Lower leg skin (tissue), 4 donors: ENCODE measurements at places on chromosomes 3 and 15.

- DNase-seq = no peak
These were observed 179.6 kb upstream of the THRB start for GRCh38 chr3:24674261-24674660.

GRCh38 chr3:133821767-133822638, 16.4 kb downstream of the SRPRB start:
- DNase-seq = no peak

- DNase-seq = no peak
These were observed 66.4 kb downstream of the BCHE start for GRCh38 chr3:165770781-165771180.

GRCh38 chr3:69231929-69232440, 109.6 kb upstream of the LMOD3 start:
- no peak for DNase-seq

DNA sequence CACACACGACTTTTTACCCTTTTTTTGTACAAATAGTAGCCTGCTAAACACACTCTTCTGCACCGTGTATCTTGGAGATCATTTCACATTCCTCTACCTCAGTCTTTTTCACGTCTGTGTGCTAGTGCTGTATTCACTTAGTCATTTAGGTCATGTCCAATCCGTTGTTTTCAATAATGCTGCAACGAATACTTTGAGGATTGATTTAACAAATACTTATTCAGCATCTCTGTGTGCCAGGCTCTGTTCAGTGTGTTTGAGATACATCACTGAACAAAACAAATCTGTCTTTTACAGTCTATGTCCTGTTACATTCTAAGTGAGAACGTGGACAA, 882 bp downstream of the JMJD7 start:
- DNase-seq = no peak

DNA sequence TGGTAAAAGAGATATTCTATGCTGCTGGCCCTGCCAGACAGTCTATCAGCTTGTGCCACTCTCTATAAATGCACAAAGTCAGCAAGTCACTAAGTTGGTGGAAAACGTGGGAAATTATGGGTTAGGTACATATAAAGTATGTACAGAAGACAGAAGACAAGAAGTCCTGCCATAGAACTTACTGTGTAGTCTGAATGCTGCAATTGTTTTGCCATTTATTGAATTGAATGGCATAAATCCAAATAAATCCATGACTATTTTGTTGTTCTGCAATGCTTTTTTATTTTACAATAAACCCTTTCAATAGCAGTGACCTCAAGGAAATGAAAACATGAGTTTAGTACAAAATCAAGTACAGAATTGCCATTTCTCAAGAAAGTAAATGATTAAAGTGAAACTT, 34.1 kb upstream of the TM4SF1 start:
- DNase-seq = no peak

DNA sequence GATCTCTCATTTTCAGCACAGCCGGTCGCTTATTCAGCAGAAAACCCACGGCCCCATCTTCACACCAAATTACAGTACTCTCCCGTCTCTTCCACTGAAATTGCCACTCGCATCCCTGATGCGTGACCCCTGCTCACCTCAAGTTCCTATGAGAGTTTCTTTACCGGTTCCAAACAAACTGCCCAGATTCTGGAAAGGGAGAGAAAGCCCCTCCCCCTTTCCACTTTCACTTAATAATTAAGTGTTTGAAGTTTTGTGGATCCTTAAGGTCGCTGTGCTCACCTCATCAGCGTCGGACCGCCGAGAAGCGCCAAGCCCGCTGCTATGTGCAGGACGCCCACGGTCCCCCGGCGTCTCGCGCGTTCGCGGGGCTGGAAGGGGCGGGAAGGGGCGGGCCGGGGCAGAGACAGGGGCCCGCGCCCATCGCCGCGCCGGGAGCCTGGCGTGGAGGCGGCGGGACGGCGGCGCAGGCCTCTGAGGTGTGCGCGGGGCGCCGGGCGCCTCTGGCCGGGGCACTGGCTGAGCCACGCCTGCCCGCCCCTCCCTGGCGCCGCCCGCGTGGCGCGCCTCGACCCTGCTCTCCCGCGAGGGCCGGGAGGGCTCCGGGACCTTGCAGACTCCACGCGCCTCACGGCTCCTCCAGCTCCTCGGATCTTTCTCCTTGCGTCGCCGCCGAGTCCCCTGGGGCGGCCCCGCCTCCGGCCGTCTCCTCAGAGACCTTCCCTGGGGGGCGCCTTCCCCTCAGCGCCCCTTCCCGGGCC, at the start of gene GPR156:
Gene GPR156 (minus strand): TSS at position 476 of the 761 bp plus-strand sequence. CDS start 41,124 bp downstream, outside the sequence.
- DNase-seq = no peak
